ENCODE measurements at places on chromosomes 2 and 18. TPM values are rescaled to one million over a fixed set of nuclear protein-coding genes. Genes with fewer than 3 reads are reported as not detected.

- no peaks in the 10 kb centered on the region for H3K27me3 ChIP-seq
- no peak overlapping the region for H3K4me3 ChIP-seq
- no peaks in the 10 kb centered on the region for H3K36me3 ChIP-seq
- no peak for DNase-seq
- no peaks in the 10 kb centered on the region for H3K4me1 ChIP-seq
Observed at GRCh38 chr2:62489162-62489561, 16.8 kb downstream of the TMEM17 start.

- H3K27me3 ChIP-seq = no peaks in the 10 kb centered on the region
- H3K27ac ChIP-seq = no peak overlapping the region
- DNase-seq = no peak
- no peaks in the 10 kb centered on the region for H3K36me3 ChIP-seq
- H3K4me1 ChIP-seq = peaks cover under 1% of the 10 kb centered on the region
Observed at GRCh38 chr18:9095297-9096006, 7.0 kb upstream of the NDUFV2 start.

DNA sequence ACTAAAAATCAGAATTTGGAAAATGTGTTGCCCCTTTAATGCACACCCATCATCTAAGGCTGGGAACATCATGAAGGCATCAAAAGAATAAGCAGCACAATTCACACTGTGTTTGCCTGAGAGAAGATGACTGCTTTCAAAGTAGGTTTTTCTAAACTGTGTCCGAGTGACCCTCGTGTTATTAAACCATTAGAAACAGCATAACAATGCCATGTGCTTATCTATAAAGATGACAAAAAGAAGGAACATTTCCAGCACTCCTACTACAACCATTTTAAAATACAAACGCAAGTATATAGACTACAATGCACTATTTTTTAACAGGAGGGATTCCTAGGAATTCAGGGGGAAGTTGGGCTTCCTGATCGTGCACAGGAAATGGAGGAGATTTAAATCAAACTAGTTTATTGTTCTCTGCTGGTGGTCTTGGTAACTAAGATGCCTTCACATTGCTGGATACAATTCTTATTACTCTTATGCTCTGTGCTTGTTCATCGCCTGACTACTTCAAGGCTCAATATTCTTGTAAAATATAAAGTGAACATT lies 305.9 kb upstream of the CCDC68 start:
- no peak overlapping the region for H3K4me3 ChIP-seq
- H3K27me3 ChIP-seq = no peaks in the 10 kb centered on the region

GRCh38 chr2:159855143-159855542 lies 57.1 kb upstream of the CD302 start:
- no peak overlapping the region for H3K4me3 ChIP-seq
- no peak overlapping the region for H3K27ac ChIP-seq

DNA sequence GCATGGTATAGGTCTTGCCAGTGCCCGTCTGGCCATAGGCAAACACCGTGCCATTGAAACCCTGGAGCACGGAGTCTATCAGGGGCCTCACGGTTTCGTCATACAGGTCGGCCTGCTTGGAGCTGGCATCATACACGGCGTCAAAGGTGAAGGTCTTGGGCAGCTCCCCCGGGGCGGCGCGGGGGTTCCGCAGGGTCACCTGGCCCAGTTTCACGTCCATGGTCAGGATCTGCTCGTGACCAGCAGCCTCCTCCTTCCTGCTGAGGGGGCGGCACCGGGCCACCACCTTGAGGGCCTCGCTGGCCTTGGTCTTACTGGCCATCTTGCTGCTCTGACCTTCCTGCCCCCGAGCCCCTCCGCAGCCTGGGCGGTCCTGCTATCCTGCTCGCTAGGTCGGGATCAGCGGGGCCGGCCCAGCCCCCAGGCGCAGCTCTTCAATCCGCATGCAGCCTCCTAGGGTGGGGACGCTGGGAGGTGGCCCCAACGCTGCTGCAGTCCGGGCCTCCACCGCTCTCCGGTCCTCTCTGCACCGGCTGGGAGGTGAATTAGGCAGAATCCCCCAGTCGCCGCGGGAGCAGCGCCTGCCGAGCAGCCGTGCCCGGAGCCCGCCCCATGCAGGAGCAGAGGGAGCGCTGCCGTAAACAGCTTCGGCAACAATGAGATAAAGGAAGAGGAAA lies 563 bp downstream of the KIF3C start:
- no peaks in the 10 kb centered on the region for H3K36me3 ChIP-seq
- peaks cover 9% of the 10 kb centered on the region for H3K4me1 ChIP-seq
- DNase-seq = peak; percentile 14
- peak overlapping the region; percentile 70 for H3K4me3 ChIP-seq

DNA sequence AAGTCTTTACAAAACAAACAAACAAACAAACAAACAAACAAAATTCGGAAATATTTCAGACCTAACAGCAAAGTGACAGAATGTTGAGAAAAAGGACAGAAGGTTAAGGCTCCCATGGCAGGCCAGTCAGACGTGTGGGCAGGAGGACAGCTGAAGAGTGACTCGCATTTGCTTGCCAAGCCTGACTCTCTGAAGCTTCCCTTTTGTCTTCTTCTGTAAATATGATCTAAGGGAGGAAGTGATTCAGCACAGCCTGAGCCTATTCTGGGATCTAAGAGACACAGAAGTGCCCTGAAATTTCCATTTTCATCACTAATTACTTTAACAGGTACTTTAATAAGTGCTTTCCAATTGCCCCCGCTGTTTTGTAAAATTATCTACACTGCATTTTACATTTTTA lies 134.0 kb upstream of the LYPD1 start:
- H3K27ac ChIP-seq = no peak overlapping the region
- H3K4me3 ChIP-seq = no peak overlapping the region
- no peaks in the 10 kb centered on the region for H3K36me3 ChIP-seq

GRCh38 chr2:133720429-133720828 lies 152.2 kb upstream of the NCKAP5 start:
- no peaks in the 10 kb centered on the region for H3K36me3 ChIP-seq
- no peak overlapping the region for H3K4me3 ChIP-seq
- no peaks in the 10 kb centered on the region for H3K4me1 ChIP-seq
- H3K27me3 ChIP-seq = peaks cover 1% of the 10 kb centered on the region

- DNase-seq = no peak
- no peaks in the 10 kb centered on the region for H3K36me3 ChIP-seq
- H3K27me3 ChIP-seq = peaks cover 18% of the 10 kb centered on the region
- H3K27ac ChIP-seq = no peak overlapping the region
- H3K4me3 ChIP-seq = no peak overlapping the region
Observed at GRCh38 chr2:68662466-68662865, 19.1 kb downstream of the PROKR1 start.

- H3K36me3 ChIP-seq = no peaks in the 10 kb centered on the region
Observed at GRCh38 chr2:198852248-198852647, 605.5 kb downstream of the SATB2 start.

- H3K36me3 ChIP-seq = peaks cover 14% of the 10 kb centered on the region
- no peaks in the 10 kb centered on the region for H3K27me3 ChIP-seq
- peaks cover 2% of the 10 kb centered on the region for H3K4me1 ChIP-seq
- no peak overlapping the region for H3K27ac ChIP-seq
- no peak for DNase-seq
Observed at GRCh38 chr2:32688541-32688940, 60.7 kb downstream of the TTC27 start.

DNA sequence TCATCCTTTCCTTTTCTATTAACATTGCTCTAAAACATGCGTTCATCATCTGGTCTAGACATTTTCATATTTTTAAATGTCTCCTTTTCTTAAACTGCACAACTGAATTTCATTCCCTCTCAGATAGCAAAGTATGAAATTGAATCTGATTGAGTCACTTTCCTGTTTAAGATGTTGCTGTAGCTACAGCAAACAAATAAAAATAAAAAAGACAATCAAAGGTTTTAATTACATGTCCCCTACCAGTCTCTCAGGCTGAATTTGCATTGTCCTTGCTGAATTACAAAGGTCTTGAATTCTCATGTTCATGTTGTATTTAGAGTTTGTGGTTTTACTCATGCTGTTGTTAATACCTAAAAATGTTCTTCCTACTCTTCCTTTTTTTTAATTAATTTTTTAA lies 537.9 kb upstream of the LRATD1 start:
- no peak overlapping the region for H3K27ac ChIP-seq
- no peaks in the 10 kb centered on the region for H3K4me1 ChIP-seq
- H3K4me3 ChIP-seq = no peak overlapping the region
- DNase-seq = no peak

- peaks cover 6% of the 10 kb centered on the region for H3K4me1 ChIP-seq
- H3K27ac ChIP-seq = no peak overlapping the region
- H3K27me3 ChIP-seq = no peaks in the 10 kb centered on the region
- no peak overlapping the region for H3K4me3 ChIP-seq
- H3K36me3 ChIP-seq = peaks cover 37% of the 10 kb centered on the region
- DNase-seq = no peak
Observed at GRCh38 chr2:88698498-88699233, 7.2 kb downstream of the RPIA start.

DNA sequence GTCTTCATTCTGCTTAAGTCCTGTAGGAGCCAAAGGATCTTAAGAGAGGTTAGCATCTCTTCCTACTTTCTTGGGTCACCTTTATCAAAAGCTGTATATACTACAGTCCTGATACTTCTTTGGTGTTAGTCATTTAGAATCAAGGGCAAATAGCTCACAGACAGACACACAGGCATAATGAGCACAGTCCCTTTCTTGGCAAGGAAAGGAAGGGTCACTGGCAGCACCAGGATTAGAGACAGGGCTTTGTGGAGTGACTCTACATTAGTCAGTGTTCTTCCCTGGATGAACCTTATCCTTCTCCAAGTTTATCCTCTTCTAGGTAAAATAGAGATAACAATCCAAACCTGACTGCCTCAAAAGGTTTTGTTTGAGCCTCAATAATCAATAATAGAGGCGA lies 40.0 kb upstream of the NCKAP5 start:
- H3K27me3 ChIP-seq = no peaks in the 10 kb centered on the region
- H3K36me3 ChIP-seq = no peaks in the 10 kb centered on the region
- DNase-seq = no peak
- no peak overlapping the region for H3K4me3 ChIP-seq

GRCh38 chr2:134564549-134564948 lies 154.3 kb downstream of the TMEM163 start:
- H3K27ac ChIP-seq = no peak overlapping the region
- H3K27me3 ChIP-seq = peaks cover 2% of the 10 kb centered on the region
- DNase-seq = no peak
- no peaks in the 10 kb centered on the region for H3K36me3 ChIP-seq
- peaks cover 10% of the 10 kb centered on the region for H3K4me1 ChIP-seq

DNA sequence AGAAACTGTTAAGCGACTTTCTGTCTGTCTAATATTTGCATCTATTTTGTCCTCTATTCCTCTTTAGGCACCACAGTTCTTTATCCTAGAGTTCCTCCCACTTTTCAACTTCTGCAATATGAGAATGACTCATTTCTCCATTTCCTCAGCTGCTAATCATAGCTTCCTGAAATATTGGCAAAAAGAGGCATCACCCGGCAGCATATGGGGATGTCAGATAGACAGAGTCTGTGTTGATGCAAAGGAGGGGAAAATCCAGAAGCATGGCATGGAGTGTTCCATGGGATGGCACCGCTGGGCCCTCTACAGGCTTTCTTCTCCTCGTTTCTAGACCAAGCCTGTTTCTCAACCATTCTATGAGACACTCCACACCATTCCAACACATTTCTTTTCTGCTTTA lies 93.4 kb downstream of the DOCK10 start:
- peaks cover 100% of the 10 kb centered on the region for H3K4me1 ChIP-seq
- H3K27ac ChIP-seq = peak overlapping the region; percentile 80
- no peak for DNase-seq
- H3K27me3 ChIP-seq = no peaks in the 10 kb centered on the region
- H3K4me3 ChIP-seq = no peak overlapping the region

DNA sequence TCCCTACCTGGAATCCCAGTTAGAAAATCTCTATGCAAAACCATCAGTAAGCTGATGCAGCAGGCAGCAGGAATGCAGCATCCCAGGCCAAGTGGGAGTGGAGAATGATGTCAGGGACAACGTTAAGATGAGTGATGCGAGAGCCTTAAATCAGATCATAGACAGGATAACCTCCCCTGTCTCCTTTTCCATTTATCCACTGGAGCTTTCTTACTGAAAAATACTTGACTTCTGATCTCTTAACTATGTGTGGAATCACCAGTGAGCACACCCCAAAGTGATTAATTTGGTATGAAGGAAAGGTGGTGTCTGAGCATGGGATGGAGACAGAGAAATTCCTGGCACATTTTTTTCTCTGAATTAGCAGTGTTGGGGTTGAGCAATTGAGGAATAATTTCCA lies 98.0 kb downstream of the RND3 start:
- H3K27ac ChIP-seq = no peak overlapping the region
- H3K27me3 ChIP-seq = no peaks in the 10 kb centered on the region
- no peaks in the 10 kb centered on the region for H3K4me1 ChIP-seq
- no peaks in the 10 kb centered on the region for H3K36me3 ChIP-seq
- no peak for DNase-seq

OSBPL6 gene
- polyA plus RNA-seq = not detected

VAMP5 gene
- 201 TPM for polyA plus RNA-seq

TEX44 gene
- not detected for polyA plus RNA-seq

IL36A gene
- polyA plus RNA-seq = not detected

TMEM87B gene
- 5.2 TPM for polyA plus RNA-seq

FAM210A gene
- polyA plus RNA-seq = 15.3 TPM
